T follicular helper cell (primary cell): ENCODE measurements at places on chromosomes 6 and 20.

- no peak for DNase-seq
Measured at GRCh38 chr6:145340256-145340655, 395.1 kb downstream of the EPM2A start.

DNA sequence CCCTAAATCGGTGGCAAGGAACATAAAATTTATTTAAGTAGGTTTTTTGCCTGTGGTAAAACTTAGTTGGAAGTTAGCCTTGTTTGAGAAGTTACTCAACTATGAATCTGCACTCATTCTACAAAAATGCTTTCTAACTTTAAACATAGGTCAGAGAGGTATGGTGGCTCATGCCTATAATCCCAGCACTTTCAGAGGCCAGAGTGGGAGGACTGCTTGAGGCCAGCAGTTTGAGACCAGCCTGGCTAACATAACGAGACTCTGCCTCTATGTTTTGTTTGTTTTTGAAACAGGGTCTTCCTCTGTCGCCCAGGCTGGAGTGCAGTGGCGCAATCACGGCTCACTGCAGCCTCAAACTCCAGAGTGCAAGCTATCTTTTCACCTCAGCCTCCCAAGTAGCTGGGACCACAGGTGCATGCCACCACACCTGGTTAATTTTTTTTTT is 16.2 kb downstream of the USP49 start:
- DNase-seq = no peak

DNA sequence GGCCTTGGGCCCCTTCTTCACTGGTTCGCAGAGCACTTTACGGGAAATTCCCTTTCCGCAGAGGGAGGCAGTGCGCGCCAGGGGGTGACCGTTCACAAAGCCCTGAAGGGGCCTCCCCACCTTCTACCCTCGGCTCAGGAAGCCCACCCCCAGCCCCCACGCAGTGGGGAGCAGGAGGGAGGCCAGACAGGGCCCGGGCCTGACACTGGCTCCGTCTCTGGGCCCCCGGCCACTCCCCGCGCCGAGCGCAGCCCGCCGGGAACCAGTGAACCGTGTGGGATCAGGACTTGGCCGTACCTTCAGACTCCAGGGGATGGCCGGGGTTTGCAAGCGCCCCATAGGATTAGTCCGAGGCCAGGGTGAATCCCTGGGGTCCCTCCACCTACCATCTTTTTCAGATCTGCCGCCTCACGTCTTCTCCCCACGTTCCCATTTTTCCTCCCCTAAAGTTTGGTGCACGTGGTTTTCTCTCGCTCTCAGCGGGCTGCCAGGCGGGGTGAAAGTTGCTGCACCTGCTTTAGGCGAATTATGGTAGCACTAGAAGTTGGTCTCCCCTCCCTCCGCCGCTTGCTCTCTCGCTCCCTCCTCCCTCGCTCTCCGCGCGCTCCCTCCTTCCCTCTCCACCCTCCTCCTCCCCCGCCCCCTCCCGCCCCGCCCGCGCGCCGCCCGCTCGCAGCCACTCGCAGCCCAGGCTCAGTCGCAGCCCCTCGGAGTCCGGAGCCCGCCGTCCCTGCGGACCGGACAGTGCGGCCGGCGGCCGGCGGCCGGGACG is at the start of gene FOXP4:
Gene FOXP4, plus strand, starts transcription at position 679 of the 772 bp plus-strand sequence. CDS start 19,380 bp downstream, outside the sequence.
- DNase-seq = peak; percentile 72

DNA sequence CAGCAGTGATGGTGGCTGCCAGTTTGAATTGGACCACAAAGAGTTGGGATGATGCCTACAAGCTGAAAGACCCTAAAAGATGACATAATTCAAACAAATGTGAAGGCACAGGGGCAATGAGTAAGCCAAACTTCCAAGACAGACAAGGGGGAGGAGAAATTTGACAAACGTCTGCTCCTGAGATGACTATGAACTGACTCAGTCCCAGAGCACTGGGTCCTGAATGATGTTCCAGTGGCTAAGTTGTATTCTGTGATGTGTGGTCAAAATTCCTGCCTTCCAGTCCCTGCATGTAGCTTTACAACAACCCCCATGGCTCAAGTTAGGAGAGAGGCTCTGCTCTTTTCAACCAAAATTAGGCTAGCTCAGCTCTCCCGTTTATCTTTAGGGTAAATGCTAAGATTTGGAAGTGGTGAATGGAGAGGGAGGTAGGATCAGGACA is 86.1 kb upstream of the SIRPA start:
- no peak for DNase-seq

- no peak for DNase-seq
Measured at GRCh38 chr20:32775336-32775991, 13.3 kb downstream of the DNMT3B start.

GRCh38 chr6:84166395-84166794 is 61.0 kb downstream of the CEP162 start:
- no peak for DNase-seq

GRCh38 chr20:32672394-32672981 is 1.3 kb downstream of the C20orf203 start:
- DNase-seq = no peak

DNA sequence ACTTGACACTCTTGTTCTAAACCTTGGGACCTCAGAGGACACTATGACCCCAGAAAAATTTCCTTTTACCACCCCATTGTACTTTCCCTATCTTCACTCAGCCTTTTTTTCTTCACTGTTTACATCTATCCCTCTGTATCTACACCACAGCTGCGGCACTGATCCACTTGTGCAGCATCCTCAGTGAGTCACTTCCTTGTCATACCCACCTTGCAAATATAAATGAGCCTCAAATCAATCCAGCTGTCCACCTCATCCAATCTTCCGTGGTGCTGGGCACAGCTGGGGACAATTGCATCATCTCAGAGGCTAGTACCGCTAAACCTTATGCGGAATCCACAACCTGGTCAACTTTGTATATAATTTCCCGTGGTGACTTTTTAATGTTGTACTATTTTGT is 710.5 kb downstream of the QKI start:
- no peak for DNase-seq

- no peak for DNase-seq
Measured at GRCh38 chr6:107600936-107601335, 111.0 kb downstream of the SOBP start.

- DNase-seq = no peak
Measured at GRCh38 chr6:41705311-41705995, 30.0 kb downstream of the TFEB start.

DNA sequence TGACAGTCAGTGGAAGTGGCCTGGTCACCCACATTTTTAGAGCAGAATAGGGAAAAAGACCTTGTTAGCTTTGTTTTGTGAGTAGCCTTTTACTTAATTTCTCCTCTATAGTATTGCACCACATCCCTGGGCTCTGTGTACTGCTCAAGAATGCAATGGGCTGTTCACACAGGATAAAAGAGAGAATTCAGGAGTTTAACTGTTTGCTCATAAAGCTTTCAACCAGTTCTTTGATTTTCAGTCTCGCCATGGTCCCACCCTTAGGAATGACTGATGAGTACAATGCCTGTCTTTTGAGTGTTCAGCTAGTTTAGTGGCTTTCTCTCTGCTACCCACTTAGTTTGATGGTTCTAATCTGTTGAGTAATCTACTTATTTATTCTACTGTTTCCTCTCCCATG is 129.7 kb downstream of the PLG start:
- no peak for DNase-seq

DNA sequence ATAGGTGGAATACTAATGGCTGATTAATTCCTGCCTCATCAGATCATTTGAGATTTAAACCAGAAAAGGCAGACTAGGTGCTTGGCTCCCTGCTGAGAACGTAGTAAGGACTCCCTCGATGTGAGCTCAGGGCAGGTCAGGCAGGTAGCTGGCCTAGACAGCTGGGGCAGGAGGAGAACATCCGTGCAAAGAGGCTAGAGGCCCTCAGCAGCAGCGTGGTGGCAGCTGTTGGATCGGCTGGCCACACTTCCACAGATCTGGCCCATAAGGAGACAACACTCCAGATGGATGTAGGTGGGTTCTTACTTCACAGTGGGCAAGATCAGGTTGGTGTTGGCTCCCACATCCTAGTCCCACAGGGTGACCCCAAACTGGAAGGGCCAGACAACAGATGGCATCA is 38.5 kb downstream of the EYA2 start:
- DNase-seq = no peak

GRCh38 chr6:5457041-5457440 is 195.7 kb downstream of the FARS2 start:
- DNase-seq = no peak

- no peak for DNase-seq
Measured at GRCh38 chr20:4029505-4030467, 14.4 kb upstream of the RNF24 start.

DNA sequence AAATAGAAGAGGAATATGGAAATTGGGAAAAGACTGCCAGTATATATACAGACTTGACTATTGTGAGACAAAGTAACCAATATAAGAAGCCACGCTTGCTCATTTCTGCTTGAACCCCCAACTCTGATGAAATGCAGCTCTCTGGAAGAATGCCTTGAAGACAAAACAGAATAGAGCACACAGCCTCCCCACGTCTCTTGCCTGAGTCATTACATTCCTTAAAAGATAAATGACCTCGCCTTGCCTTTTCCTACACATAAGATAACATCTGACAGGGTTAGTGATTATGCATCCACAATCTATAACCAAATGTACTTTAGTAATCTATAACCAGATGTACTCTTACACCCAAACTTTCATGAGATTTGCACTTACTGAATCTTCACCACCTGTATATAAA is 141.1 kb upstream of the EEF1E1 start:
- no peak for DNase-seq

GRCh38 chr6:63941747-63942470 is 306.3 kb downstream of the PHF3 start:
- no peak for DNase-seq

DNA sequence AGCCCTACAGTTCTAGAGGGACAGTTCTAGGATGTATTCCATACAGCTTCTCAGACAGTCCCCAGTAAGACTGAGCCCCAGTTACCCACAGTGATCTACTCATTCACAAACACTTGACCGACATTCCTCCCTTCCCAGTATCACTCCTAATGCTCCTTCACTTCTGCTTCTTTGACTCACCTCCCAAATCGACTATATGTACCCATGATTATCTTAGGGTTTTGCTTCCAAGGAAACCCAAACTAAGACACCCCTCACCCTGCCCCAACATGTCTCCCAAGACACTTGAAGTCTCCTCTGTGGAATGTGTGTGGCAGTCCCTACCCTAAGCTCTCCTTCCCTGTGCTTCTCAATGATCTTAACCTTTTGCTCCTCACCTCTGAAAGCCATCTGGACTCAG is 23.6 kb upstream of the TGM6 start:
- DNase-seq = no peak

- no peak for DNase-seq
Measured at GRCh38 chr6:33819021-33819420, 15.2 kb upstream of the MLN start.

DNA sequence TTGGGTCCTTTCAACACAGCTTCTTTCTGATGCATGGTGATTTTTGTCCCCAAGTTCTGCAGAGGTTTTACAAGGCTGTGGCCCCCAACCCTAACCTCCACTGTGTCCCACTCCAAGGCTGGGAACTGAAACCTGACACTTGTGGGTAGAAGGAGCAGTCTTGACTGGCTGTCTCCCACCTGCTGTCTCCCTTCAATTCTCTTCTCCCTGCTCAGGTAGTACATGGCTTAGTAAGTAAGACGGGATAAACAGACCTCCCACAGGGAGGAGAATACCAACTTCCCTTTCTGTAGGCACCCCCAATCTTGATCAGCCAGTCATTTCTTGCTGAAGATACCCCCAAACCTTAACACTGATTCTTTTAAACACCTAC is 25.0 kb downstream of the TGM6 start:
- no peak for DNase-seq

DNA sequence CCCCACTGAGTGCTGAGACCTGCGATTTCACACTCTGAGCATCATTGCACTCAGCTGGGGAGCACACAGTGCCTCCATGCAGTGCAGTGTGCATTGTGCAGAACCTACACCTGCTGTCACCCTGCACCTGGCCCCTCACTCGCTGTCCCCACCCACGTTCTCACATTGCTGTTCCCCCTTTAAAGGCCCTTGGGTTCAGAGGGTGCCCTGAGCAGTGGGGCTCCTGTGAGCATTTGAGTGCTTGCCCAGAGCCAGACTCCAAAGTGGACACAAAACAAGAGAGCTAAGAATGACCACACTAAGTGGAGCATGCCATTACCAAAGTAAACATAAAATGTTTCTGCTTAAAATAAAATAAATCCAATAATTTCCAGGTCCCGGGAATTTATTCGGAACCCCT is 131.0 kb upstream of the CST7 start:
- DNase-seq = no peak

DNA sequence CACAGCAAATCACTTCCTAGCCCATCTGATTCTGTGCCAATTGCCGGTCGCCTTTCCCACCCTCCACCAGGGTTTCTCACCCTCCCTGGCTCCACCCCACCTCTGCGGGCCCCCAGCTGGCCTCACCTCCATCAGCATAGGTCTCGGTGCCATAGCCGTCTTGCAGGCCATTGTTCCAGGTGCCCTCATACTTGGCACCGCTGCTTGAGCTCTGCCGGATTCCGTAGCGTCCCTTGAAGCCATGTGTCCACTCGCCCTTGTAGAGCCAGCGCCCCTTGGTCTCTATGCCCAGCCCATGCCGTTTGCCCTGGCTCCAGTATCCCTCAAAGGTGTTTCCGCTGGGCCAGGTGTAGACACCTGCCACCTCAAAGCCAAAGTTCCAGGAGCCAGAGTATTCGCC is 787 bp downstream of the JPH2 start:
- no peak for DNase-seq

DNA sequence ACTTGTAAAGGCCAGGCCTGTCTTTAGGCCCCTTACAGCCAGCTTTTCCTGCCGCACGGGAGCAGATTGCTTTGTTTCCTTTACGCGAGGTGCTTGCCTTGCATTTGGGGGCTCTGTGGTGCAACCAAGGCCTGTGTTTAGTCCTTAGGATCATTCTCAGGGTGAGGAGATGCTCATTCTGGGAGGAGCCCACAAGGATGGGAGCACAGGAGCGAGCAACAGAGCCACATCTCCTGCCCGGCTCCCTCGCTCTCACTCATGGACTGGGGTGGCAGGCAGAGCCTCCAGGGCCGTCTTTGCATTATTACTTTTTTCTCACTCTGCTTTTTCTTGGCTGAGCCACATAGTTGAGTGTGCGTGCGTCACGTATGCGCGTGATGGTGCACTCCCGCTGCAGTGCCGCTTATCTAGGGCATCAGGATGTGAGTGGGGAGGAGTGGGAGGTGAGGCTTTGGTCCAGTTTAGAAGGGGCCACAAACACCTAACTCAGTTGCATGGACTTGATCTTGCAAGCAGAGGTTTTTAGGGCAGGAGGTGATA is 19.1 kb downstream of the DYNLRB1 start:
- DNase-seq = no peak

DNA sequence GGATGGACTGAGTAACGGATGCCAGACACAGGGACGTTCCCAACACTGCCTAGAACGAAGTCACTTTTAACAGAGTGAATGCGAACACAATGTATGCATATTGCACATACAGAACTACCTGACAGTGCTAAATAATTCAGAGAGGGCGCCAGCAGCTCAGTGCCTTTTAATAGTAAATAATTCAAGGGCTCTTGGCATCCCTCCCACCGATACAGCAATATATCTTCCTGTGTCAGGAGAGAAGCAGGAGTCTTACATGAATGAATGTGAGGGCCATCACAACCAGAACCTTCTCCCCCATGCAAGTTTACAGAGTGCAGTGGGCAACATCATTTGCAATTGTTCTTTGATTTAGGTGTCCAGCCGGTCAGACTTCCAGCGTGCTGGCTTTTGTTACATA is 88.4 kb upstream of the KCNG1 start:
- no peak for DNase-seq
